Memory B cell (primary cell): ENCODE measurements at places on chromosomes 12 and 14.

DNA sequence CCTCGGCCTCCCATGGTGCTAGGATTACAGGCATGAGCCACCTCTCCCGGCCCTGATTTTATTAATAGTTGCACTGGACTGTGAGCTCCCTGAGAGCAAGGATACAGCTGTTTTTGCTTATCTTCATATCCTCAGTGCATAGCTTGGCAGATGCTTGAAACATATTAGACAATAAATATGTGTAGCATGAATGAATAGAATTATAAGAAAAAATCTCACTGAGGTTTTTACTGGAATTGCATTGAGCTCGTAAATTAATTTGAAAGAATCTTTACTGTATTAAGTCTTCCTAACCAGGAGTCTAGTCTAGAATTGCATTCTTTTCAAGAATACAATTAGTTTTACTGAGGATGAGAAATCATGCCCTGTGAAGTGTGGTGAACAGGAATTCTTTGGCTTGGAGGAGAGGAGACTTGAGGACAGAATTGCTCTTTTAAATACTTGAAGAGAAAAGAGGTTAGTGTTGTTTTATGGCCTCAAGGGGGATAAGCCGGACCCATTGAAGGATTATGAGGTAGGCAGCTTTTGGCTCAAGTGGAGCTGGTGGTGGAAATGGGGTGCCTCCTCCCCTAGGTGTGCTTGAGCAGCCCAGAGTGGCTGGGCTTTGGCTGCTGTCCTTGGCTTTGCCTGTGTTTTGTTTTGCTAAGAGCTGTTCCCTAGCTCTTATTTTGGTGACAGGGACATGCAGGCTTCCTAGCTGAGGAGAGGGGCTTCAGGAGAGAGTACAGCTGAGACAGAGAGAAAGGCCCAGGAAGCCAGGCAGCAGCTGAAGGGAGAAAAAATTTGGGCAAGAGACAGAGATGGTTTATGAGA, 34.0 kb downstream of the PLEKHD1 start:
- DNase-seq = no peak

- DNase-seq = no peak
These were observed 613.7 kb downstream of the DIO2 start for GRCh38 chr14:79597566-79597965.

DNA sequence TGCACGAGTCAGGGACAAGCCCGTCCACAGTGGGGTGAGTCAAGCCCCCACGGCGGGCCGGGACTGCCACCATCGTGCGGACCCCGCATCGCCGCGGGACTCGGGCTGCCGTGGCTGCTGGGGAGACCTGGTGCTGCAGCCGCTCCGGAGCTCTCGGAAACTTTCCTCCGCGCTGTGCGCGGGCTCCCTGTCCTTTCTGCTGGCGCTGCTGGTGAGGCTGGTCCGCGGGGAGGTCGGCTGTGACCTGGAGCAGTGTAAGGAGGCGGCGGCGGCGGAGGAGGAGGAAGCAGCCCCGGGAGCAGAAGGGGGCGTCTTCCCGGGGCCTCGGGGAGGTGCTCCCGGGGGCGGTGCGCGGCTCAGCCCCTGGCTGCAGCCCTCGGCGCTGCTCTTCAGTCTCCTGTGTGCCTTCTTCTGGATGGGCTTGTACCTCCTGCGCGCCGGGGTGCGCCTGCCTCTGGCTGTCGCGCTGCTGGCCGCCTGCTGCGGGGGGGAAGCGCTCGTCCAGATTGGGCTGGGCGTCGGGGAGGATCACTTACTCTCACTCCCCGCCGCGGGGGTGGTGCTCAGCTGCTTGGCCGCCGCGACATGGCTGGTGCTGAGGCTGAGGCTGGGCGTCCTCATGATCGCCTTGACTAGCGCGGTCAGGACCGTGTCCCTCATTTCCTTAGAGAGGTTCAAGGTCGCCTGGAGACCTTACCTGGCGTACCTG, 1.1 kb downstream of the PDE3A start:
- DNase-seq = no peak

DNA sequence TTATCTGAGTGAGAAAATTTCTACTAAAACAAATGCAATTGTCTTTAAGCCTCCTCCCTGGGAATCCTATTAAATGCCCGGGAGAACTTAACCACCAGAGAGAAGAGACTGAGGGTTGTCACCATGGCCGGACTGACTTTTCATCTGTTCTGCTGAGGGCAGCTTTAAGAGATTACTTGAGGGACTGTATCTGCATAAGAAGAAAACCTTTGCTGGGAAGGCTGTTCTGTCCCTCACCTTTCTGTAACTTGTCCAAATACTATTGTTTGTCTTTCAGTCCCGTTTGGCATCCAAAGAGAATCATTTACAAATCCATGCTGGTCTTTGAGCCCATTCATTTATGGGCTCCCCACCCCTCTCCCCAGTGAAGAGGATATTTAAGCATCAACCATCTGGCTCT, 306.3 kb upstream of the FLRT2 start:
- DNase-seq = no peak

- DNase-seq = no peak
These were observed 31.6 kb upstream of the SERPINA6 start for GRCh38 chr14:94354638-94355185.
